ENCODE measurements at places on chromosomes 1 and 21.

- no peak for DNase-seq
Observed at GRCh38 chr1:224880593-224881307, 48.7 kb upstream of the DNAH14 start.

GRCh38 chr1:223487887-223488259 lies 94.7 kb downstream of the CCDC185 start:
- no peak for DNase-seq

DNA sequence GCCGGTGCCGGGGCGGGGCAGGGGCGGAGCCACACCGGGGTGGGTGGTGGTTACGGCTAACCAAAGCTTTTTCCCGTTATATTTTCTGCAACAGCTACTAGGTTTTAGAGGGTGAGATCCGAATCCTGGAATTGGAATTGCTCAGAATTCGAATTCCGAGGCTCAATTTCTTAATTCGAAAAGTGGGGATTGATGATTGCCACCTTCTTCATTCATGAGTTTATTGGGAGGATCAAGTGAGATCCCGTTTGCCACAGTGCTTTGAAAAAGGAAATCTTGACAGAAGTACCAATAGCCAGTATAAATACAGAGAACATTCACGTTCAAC lies 207 bp upstream of the SVBP start:
- no peak for DNase-seq

- no peak for DNase-seq
Observed at GRCh38 chr21:16420031-16420724, 690.4 kb downstream of the USP25 start.

- no peak for DNase-seq
Observed at GRCh38 chr1:84031802-84032327, 32.9 kb upstream of the TTLL7 start.

- peak; percentile 32 for DNase-seq
Observed at GRCh38 chr1:182147136-182147820, 85.8 kb upstream of the ZNF648 start.

DNA sequence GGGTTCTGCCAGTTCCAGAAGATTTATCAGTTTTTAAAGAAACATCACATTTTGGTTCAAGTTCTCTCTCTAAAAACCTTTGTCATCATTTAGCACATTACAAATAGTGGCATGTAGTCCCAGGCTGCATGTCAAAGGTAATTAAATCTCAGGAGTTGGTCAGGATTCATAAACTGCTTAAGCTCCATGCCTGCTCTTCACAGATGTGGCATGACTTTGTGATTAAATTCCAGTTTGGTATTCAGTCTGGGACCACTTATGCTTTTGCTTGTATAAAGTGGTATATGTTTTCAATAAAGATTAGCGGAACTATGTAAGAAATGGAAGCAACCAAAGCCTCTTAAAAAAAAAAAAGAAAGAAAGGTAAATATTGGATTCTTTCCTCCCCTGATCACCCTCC lies 408.0 kb downstream of the DISC1 start:
- DNase-seq: no peak

- no peak for DNase-seq
Observed at GRCh38 chr1:151693057-151693651, 23.4 kb downstream of the CELF3 start.

DNA sequence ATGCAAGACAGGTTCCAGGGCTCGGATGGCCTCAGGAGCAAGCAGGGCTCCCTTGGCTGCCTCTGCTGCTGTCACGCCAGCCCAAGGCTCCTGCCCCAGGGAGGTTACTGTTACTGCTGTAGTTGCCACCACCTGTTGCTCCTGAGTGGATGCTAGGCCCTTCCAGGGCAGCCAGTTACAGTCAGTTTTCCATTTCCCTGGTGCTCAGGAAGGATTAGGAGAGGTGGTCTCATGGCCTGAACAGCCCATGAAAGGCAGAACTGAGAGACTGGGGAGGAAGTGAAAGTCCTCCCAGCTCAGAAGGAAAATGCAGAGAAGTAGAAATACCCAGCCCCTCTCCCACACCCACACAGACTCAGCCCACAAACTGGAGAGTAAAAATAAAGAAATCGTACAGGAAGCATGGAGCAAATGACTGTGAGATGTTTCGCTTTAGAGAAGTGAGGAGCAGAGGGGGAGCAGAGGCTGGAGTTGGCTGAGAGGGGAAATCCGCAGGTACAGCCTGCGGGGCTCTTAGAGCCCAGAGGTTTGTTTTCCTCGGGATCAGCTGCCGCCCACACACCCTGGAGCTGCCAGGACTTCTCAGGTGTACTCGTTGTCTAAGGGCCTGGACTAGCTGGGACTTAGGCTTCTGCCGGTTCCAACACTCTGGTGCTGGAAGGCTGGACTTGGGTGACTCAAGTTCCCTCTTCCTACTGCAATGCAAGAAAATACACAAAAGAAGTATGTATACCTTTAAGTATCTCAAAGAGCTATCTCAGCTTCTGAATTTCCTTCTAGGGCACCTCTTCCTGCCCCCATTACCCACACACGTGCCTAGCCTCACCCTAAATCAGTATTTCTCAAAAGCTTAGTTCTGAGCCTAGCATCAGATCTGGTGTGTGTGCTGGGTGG lies 2.3 kb downstream of the IL6R start:
- DNase-seq: no peak

DNA sequence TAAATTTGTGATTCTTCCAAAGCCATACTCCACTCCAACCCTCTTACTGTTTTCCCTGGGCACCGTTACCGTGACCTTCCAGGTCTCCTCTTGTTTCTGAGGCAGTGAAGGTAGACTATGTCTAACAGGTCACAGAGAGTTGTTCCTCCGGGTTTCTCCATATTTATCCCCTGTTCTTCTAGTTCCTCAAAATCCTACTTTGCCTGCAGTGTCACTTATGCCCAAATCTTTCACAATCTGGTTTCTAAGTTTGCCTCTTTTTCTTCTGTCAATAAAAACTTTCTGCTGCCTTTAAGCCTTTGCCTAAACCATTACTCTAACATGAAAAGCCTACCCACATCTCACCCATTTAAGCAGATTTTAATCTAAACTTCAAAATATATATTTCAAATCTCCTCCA lies 87.7 kb downstream of the C4BPA start:
- no peak for DNase-seq

DNA sequence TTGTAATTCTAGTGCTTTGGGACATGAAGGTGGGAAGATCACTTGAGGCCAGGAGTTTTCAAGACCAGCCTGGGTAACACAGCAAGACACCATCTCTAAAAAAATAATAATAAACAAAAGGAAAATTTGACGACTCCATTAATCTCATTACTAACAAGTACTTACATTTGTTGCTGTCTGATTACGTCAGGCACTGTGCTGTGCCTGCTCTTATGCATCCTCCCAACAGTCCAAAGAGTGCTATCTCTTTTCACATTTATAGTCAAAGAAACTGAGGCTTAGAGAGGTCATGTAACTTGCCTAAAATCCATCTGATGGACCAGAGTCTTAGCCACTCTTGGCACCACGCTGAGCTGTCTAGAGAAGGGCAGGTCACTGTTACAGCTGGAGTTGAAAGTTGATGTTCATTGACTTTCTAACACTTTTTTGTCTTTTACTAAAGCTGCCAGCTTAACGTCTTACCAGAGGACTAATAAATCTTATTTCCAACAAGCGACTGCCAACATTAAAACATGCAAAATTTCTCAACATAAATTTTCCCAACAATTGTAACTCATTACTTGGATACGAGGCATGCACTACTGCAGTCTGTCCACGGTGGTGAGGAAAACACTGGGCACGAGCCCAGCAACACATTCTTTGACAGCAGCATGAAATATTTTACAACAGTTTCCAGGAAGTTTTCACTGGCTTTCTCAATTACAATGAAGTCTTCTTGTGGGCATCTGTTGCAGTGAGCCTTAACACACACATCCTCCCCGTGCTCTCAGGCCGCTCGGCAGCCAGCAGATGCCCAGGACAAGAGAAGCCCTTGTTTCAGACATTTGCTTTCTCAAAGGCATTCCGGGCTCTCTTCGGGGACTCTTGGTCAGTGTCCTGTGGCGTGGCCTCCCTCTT lies 262.9 kb upstream of the PROX1 start:
- no peak for DNase-seq

- no peak for DNase-seq
Observed at GRCh38 chr1:94142583-94142982, 21.6 kb upstream of the ABCA4 start.

DNA sequence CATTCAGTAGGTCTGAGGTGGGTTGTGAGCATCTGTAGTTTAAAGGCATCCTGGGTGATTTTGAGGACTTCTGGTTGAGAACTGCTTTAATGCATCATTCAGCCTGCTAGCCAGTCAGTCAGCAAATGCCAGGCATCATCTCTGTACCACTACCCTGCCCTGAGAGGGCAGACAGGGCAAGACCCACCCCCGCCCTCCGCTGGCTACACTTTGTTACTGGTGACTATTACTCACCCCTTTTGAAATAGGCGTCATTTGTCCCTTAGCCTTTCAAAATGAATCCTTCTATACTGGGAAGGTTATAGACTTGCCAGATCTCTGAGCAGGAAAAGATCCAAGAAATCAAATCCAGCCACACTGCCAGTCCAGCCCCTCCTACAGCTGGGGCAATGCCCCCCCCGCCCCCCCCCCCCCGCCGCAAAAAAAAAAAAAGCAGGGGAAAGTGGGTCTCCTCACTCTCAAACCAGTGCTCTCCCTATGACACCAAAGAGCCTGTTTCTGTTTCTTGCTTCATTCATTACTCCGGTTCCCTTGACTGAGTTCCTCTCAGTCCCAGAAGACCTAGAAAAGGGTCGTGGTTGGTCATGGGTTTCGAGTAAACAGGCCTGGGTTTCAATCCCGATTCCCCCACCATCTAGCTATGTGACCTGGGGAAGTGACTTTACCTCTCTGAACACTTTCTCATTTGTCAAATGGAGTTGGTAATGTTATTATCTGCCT lies 4.4 kb downstream of the SELENON start:
- peak; percentile 48 for DNase-seq

- DNase-seq: no peak
Observed at GRCh38 chr1:107100331-107100984, 40.4 kb upstream of the NTNG1 start.

GRCh38 chr1:153921803-153922075 lies 1.0 kb downstream of the GATAD2B start:
- DNase-seq: no peak

- no peak for DNase-seq
Observed at GRCh38 chr1:41489561-41489960, 5.1 kb upstream of the EDN2 start.

- no peak for DNase-seq
Observed at GRCh38 chr1:226749467-226749866, 10.4 kb upstream of the ITPKB start.

DNA sequence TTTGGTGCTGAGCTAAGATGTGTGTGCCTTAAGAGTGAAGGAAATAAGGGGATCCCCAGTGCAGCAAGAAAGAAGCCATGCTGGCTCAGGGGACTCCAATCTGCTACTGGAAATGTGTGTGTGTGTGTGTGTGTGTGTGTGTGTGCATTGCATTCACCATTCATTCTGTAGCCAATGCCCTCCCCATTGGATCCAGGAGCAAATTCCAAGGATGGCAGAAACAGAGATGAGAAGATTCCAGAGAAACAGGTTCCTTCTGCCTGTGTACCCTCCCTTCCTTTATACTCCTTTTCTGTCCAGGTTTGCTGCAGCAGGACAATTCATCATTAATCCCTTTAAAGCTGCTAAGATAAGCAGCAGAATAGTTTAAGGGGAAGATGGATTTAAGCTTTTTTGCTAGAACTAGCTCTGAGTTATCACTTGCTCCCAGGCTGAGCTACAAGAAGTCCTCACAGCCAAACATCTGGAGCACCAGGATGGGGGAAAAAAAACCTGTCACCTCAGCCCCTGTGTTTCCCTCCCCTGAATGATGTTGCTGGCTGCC lies 3.2 kb downstream of the SLC6A17 start:
- no peak for DNase-seq

All from heart left ventricle (tissue), 16 donors.